ENCODE measurements at places on chromosomes 5 and 9.

GRCh38 chr5:163312598-163312997 is 124.8 kb upstream of the CCNG1 start:
- DNase-seq, result no peak

GRCh38 chr5:96075579-96076289 is 114.1 kb upstream of the ELL2 start:
- DNase-seq, result no peak

DNA sequence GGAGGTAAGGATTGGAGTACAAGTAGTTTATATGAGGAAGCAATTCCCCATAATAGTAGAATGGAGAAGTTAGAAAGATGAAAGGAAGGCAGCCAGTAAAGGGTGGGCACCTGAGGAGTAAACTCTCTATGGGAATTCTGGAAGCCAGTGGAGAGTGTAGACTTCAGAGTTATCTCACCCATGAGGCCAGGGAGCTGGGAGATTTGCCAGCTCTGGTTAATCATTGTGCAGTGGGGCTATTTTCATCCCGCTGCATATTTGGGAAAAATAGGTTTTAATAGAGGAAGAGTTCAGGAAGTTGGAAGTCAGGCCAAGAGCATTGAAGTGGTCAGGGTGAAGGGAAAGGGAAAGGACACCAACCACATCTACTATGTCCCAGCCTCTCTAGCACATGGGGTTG is 242.3 kb upstream of the BRINP1 start:
- DNase-seq, result no peak

- DNase-seq, result no peak
These were observed 51.7 kb downstream of the SLC12A2 start for GRCh38 chr5:128135286-128135685.

- DNase-seq, result no peak
These were observed 381.4 kb upstream of the RGMB start for GRCh38 chr5:98391921-98392625.

DNA sequence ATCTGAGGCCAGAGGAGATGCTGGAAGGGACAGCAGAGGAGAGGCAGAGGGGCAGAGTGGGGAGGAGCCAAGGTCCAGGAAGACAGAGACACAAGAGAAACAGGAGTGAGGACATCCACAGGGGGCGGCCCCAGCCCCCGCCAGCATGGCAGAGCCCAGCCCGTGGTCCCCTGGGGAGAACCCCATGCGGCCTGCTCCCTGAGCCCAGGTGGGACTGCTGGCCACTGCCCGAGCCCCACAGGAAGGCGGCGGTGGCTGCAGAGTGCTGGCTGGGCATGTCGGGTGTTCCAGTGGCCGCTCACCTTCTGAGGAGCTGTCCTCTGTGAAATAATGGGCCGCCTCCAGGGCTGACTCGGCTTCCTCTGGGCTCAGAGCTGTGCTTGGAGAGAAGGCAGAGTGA is 8.9 kb upstream of the MRNIP start:
- no peak for DNase-seq

GRCh38 chr5:43772764-43773477 is 169.9 kb downstream of the NNT start:
- DNase-seq, result no peak

GRCh38 chr5:94180761-94181160 is 437.6 kb downstream of the KIAA0825 start:
- DNase-seq, result no peak

- DNase-seq, result no peak
These were observed 23.1 kb downstream of the LNPEP start for GRCh38 chr5:96958977-96959376.

DNA sequence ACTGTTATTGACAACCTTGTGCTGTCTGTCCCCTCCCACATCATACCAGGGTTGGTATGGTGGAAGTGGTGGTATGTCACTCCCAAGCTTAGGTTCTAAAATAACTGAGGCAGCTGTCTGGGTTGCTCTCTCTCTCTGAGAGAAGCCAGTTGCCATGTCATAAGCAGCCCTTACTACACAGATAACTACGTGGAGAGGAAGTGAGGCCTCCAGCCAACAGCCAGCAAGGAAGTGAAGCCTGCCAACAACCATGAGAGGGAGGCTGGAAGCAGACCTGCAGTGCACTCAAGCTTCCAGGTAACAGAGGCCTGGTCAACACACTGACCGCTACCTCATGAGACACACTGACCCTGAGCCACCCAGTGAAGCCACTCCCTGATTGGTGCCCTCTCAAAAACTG is 18.6 kb downstream of the CTNNAL1 start:
- no peak for DNase-seq

- DNase-seq, result no peak
These were observed 148.2 kb downstream of the ARL15 start for GRCh38 chr5:54162184-54162583.

- no peak for DNase-seq
These were observed 279.9 kb upstream of the COX7C start for GRCh38 chr5:86337667-86338460.

DNA sequence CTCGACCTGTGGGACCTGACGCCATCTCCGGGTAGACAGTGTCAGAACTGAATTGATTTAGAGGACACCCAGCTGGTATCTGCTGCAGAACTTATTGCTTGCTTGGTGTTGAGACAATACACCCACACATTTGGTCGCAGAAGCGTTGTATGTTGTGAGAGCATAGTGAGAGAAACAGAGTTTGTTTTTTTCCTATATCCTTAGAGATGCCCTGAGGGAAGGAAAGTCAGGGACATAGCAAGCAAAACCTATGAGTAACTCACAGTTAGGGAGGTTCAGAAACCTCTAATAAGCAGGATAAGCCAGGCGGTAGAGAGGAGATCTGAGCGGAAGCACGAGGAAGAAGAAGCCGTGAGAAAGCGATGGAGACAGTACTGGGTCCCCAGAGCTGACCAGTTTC is 59.8 kb downstream of the PTCD2 start:
- DNase-seq, result no peak

DNA sequence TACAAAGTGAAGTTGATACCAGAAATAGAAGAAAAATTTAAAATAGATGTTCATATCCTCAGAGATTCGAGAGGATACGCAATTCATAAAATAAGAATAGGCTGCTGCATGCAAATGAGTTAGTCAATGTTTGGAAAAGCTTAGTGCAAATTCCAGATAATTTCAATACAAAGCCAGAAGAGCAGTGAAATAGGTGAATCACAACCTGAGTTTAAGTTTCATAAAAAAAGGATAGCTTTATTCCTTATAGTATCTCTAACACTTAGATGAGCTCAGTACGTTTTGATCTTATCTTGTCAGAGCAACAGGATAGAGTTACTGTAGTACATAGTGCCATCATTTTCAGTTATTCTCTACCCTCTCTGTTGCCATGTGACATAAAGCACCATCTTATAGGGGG is 653.4 kb upstream of the ZNF608 start:
- DNase-seq, result no peak

- DNase-seq, result no peak
These were observed 4.4 kb downstream of the CEP72 start for GRCh38 chr5:616484-617039.

DNA sequence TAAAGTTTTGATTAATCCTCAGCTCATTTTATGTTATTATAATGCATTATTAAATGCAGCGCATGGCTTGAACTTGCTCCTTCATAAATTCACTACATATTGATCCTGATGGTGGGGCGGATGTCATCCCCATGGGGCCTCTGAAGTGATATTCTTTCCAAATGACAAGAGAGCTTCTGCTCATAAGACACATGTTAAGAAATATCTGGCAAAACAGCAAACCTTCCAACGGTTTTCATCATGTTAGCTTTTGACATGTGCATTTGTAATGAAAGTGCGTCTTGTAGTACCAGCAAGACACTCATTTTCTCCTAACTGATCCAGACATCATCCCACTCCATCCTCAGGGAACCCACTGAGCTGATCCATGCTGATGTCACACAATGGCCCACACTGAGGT is 45.7 kb downstream of the SEMA5A start:
- DNase-seq, result no peak

DNA sequence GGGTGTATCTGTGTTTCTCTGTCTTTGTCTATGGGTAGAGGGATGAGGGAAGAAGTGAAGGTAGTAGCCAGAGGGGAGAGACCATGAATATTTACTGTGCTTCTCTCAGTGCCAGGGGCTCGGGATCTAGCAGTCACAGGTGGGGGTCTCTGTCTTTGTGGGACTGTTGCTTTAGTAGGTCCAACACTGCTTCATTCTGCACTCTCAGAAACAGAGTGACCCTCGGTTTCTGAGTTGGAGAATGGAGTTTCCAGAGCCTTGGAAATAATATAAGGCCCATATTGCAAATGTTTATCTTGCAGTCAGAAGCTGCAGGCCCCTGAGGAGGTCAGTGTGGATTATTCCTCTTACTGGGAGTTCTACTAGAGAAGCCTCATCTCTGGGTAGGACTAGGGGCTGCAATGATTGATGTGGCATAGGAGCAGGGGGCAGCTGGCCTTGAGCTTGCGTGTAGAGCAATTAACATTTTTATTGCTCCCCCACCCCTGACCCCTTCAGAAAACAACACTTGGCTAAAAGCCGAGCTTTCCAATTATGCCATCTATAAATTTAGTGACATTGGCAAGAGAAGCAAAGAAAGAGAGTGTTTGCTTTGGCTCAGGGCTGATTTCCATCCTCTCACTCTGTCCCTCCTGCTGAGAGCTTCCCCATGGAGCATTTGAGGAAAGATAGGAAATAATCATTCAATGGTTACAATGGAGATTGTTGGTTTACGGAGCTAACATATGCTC is 55.0 kb upstream of the TRPC7 start:
- no peak for DNase-seq

GRCh38 chr9:69120380-69121154 is 53.5 kb upstream of the TJP2 start:
- DNase-seq, result peak; percentile 69

DNA sequence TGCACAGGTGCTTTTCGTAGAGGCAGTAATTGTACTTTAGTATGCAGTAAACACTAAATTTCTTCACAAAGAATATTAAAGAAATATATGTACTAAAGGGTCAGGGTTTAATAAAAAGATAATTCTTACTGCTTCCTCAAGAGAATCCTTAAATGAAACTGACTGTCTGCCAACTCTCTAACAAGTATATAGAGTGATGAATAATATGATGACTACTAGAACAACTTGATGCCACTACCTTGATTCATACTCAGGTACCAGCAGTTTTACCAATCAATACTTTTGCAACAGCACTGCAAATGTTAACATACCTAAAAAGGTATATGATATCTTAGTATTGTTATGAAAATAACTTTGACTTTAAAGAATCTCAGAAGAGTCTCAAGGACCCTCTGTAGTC is 3.8 kb downstream of the YIPF5 start:
- DNase-seq, result no peak

DNA sequence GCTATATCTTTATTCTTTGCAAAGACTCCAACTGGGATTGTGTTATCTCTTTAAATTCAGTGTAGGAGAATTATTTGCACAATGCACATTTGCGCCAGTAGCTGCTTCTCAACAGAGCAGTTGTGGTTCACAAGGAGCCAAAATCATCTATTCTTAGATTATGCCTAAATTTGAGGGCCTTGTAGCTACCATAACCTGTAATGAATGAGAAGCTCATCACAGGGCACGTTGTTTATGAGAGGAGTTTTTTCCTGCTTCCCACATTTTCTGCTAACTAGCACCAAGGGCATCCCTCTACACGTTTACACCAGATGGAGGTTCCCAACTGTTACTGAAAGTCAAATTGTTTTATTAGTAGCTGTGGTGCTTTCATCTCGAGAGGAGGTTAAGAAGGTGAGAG is 322.4 kb downstream of the TMEM161B start:
- DNase-seq, result no peak

DNA sequence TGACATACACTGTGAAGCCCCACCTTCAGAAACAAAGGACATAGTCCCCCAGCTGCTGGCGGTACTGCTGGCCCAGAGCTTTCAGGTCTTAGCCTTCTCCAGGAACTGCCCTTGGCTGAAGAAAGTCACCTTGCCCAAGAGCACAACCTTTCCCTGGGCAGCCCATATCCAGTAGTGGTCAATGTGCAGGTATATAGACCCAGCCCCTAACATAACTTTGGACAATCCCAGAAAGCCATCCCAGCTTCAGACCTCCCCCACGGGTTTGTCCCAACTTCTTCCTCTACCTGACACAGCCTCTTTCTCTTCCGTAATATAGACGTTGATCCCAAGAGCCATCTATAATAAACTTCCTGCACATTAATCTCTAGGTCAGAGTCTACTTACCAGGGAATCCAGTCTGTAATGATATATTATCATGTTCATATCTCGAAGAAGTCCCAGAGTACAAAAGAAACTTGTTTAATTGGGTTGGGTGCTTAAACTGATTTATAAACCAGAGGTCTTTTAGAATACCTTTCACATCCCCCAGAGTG is 157.4 kb downstream of the SNCAIP start:
- DNase-seq, result no peak

DNA sequence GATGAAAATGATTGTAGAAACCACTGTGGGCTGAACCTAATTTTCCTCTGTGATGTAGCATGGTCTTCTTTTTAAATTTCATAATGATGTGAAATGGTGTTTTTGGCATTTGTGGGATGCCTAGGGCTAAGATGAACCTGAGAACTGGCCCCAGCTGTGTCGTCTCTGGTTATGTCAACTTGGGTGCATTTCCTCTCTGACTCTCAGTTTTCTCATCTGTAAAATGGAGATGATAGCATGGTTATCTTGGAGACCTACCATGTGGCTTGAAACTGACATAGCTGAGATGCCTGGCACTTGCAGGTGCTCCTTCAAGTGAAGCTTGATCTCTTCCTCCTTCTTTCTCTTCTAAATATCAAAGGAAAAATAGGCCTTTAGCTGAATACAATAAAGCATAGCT is 77.8 kb downstream of the BOD1 start:
- no peak for DNase-seq

DNA sequence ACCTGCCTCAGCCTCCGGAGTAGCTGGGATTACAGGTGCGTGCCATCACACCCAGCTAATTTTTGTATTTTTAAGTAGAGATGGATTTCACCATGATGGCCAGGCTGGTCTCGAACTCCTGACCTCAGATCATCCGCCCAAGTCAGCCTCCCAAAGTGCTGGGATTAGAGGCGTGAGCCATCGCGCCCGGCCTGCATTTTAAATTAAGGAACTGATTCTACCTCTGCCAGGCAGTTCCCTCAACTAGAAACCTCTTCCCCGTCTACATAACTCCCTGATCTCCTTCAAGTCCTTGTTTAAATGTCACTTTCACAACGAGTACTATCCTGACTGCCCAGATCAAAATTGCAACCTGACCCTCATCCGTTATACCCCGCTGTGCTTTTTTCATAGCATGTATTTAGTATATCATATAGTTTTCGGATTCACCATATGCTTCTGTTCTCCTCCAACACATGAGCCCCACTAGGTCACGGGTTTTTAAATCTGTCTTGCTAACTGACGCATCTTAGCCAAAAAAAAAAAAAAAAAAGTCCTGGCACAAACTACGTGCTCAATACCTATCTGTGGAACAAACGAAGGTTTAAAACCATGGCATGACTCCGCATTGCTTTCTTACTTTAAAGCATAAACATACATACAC is 858 bp upstream of the SOWAHA start:
- no peak for DNase-seq
